ENCODE measurements at places on chromosomes 3 and 15.

DNA sequence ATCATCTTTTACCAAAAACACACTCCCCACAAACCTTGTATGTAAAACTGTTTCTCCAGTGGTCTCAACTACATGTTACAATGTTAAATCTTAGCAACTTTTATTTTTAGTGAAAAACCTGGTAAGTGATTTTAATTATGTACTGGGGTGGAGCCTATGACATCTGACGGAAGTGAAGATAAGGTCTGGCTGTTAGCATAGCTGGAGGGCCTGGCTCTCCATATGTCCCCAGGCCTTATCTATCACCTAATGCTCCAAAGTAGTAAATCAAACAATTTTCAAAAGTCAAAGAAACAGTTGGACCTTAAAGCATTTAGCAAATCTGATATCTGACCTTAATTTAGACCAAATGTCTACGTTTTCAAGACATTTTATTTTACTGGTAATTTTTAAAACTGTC is 173.6 kb upstream of the SMAD3 start:
- no peak for DNase-seq

DNA sequence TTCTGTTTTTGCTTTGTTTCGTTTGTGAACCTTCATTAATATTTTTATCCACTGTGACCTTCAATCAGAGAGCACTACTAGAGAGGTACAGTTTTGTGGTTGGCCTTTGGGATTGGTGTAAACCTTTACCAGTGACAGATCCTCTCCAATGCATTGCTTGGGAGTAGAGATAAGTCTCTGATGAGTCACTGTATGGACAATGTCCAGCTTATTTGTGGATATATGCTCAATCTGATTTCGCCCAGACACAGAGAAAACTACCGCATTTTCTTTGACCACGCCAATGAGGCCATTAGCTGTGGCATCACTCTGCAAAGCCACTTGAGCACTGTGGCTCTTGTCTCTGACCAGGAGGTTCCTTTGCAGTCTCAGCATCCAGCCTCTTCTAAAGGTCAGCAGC is 964.7 kb downstream of the TUSC7 start:
- DNase-seq: no peak

DNA sequence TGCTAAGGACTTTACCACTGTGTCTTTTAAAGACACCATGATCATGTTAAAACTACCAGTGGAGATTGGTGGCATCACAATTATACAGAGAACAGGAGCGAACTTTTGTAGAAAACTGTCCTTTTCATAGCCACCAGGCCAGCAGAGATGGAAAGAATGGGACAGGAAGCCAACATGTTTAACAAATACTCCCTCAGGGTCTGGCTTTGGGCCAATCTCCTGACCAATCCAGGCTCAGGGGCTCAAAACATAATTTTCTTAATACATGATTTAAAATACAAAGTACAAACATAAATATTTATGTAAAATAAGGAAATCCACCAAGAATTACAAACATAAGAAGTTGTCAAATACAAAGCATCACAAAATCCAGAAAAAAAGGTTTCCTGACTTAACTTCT is 266.0 kb downstream of the VPS13C start:
- DNase-seq: no peak

GRCh38 chr3:5186858-5187155 is 700 bp upstream of the EDEM1 start:
- no peak for DNase-seq

DNA sequence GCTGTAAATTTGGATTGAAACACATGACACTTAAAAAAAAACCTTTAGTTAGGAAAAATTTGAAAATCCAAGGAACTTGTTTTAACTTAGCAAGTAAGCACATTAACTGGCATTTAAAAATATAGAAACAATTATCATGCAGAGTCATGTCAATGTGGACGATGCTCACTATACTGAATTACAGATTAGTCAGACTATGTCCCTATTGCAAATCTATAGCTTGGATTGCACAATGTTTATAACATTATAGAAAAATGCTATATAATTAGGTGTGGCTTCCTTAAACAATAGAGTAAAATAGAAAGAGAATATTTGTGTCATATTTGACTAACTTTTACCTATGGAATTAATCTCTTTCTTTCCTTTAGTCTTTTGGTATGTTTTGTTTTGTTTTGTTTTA is 48.4 kb upstream of the TUSC7 start:
- no peak for DNase-seq

DNA sequence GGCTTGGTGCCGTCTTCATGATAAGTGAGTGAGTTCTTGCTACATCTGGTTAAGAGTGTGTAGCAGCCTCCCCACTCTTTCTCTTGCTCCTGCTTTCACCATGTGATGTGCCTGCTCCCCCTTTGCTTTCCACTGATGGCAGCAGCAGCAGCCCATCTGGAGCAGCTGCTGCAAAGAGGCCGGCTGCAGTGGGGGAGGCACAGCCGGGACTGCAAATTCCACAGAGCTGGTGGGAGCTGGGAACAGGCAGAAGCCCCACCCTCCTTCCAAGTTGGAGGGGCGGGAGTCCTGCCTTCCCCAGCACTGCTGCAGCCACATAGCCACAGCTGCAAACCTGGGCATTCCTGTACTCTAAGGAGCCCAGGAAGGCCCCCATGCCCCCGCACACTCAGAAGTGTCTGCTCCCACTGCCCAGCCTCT is 62.8 kb upstream of the IMPG2 start:
- no peak for DNase-seq

- DNase-seq: no peak
Measured at GRCh38 chr15:50764461-50765194, 878 bp downstream of the SPPL2A start.

DNA sequence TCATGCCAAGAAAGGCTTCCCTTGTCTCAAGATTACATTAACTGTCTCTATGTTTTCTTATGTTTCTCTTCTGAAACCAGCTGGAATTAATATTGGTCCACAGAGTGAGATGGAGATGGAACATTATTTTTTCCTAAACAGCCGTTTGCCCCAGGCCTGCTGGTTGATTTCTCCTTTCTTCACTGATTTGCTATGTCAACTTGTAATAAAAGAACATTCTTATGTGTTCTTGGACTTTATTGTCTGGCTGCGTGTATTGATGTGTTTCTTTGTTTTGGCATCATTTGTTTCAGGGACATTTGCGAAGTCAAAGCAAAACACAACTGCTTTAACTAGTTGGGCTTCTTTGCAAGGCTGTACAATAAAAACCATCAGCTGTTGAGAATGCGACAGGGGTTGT is 168.5 kb downstream of the FAM43A start:
- DNase-seq: no peak

DNA sequence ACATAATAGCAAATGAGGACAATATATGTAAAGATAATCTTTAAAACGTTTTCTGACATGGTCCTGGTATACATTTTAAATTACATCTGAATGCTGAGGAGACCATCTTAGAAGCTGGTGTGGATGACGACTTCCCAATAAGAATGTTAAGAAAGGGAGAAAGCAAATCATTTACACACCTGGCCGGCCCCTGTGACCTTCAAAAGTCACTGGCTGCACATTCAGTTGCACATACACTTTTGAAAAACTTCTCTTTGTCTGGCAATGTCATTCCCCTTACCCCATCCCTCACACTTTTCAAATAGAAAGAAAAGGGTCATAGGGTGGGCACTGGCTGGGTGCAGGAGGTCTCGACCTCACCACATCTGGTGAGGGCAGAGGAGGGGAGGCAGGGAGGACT is 391.0 kb downstream of the MECOM start:
- DNase-seq: no peak

GRCh38 chr3:43582866-43583265 is 38.9 kb downstream of the ANO10 start:
- no peak for DNase-seq

- DNase-seq: no peak
Measured at GRCh38 chr3:14175383-14176037, 2.9 kb downstream of the XPC start.

GRCh38 chr3:4343258-4343657 is 40.1 kb downstream of the SETMAR start:
- DNase-seq: no peak

DNA sequence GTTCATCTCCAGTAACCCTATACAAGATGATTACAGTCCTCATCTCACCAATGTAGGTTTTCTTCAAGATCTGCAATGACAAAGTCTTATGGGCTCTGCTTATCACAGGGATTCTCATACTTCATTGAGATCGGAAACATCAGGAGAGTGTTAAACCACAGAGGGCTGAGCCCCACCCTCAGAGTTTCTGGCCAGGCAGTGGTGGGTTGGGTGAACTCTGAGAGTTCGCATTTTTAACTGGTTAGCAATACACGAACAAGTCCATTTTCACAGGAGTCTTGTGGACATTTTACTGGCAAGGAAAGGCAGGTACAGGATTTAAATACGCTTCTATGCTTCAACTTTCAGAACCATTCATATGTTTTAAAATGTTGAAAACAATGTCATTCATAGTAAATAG is 366.7 kb upstream of the ROBO2 start:
- DNase-seq: no peak

- no peak for DNase-seq
Measured at GRCh38 chr3:183558495-183558894, 3.0 kb upstream of the KLHL6 start.

- DNase-seq: no peak
Measured at GRCh38 chr15:67048281-67049279, 16.8 kb upstream of the SMAD3 start.

- DNase-seq: no peak
Measured at GRCh38 chr15:56098195-56098863, 104.9 kb upstream of the NEDD4 start.

DNA sequence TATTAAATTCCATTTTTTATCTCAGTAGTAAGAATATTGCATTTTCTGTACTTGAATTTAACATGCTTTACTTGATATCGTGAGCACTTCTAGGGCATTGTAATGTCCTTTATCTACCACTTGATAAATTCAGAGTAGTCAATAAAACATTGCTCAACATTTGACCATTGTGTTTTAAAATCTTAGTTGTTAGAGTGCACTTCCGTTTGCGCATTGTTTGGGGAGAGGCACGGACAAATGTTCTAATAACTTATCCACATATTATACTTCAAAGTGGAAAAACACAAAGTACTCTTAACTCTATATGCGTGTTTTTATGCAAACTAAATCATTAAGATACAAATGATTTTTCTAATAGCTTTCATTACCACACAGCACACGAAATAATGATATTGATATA is 419 bp downstream of the FAM227B start:
- DNase-seq: no peak

DNA sequence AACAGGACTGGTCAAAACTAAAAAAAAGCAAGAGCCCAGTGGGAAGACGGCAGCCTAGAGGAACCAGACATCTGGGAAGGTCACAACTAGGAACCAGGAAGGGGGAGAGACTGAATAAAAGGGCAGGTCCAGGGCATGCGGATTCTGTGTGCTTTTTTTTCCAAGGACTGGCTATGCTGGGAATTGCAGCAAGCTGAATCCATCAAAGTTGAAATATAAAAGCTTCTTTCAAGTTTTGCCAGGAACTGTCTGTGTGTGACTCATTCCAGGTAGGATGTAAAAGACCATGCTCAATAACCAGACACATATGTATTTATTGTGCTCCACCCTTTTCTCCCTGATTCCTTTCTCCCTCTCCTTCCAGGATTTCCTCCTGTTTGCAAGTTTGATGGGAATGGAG is 47.9 kb upstream of the CCDC80 start:
- no peak for DNase-seq
